ENCODE measurements at places on chromosomes 12 and 14.

DNA sequence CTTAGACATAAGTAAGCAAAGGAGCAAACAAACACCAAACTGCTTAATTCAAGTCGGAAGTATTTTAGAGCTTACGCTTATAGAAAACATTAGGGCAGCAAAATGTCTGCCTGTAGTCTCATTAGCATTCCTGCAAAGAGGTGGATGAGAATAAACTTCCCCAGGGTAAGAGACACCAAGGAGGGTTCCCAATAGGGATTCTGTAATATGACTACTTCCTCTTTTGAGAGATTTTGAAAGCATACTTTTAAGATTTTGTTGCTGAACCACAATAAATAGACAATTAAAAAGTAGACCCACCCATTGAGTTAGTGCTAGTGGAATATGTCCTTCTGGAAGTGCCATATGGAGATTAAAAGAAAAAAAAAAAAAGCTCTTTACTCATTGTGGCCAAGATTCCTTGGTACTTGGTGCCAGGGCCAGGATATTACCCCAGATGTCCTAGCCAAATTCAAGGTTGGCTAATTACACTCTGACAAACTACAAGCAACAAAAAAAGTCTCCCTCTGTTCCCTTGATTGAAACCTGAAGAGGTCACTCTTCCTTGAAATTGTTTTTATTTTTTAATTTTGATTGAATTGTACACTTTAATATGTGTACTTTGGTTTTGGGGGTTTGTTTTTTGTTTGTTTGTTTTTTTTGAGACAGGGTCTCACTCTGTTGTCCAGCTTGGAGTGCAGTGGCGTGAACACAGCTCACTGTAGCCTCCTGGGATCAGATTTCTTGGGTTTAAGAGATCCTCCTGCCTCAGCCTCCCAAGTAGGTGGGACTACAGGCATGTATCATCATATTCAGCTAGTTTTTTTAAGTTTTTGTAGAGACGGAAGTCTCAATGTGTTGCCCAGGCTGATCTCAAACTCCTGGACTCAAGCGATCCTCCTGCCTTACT, 8.7 kb downstream of the CLIP1 start:
- DNase-seq: no peak

DNA sequence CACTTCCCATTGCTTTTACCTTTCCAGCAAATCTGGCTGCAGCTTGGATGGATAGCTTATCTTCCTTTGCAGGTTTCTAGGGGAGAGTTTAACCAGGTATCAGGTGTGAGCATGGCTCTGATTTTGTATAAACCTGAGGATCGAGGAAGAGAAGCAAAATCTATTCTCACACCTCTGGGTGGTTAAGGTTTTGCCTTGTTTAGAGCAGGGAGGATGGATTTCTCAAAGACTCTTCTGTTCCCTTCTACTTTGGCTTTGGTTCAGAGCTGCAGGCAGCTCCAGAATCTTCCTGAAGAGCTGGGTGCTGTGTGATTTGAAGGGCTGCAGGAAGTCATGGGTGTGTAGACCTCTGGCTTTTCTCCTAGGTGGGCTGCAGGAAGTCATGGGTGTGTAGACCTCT, 1.7 kb downstream of the JDP2 start:
- no peak for DNase-seq

GRCh38 chr12:119399301-119399700, 64.8 kb downstream of the CCDC60 start:
- no peak for DNase-seq

DNA sequence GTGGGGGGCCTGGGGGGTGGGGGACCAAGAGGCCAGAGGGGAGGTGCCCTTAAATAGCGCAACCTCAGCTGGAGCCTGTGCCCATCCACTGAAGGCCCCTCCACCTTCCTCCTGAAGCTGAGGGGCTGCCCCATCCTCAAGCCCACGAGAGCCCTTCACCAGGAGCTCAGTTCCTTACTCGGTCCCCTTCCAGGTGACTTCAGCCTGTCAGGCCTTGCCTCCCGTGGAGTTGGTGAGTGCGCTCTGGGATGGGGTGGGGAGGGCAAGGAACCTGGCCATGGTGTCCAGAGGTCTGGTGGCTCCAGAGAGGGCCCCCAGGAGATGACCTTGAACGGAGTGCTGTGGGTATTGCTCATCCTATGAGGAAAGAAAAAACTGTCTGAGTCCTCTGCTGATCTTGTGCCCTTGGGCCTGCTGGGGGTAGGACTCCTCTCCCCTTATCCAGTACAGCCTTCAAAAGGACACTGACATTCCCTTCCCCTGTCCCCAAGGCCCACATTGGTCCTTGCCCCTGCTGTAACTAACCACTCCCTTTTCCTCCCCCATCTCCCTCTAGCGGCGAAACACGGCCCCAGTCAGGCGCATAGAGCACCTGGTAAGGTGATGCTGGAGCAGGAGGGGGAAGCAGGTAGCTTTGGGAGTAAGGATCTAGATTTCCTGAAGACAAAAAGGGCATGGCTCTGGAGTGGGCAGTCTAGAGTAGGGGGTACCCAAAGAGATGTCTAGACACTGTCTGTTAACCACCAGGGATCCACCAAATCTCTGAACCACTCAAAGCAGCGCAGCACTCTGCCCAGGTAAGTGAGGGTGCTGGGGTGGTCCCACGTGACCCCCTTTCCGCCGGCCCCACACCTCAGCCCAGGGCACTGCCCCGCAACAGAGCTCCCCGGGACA, 3.6 kb downstream of the TNS2 start:
- DNase-seq: peak; percentile 40

DNA sequence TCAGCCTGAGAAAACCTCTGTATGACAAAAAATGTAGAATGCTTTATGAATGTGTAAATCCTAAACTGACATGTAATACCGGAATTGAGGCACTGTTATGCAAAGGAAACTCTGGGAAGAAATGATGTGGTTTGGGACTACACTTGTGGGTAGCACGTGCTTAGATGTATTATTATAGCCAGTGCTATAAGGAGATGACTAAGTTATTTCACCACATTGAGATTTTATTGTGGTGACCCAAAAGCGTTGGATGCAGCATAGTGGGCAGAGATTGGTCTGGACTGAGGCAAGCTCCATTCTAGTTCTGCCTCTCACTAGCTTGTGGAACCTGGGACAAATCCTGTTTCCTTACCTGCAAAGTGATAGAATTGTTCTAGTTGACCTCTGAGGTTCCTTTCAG, 172.2 kb downstream of the SNAPC1 start:
- no peak for DNase-seq

DNA sequence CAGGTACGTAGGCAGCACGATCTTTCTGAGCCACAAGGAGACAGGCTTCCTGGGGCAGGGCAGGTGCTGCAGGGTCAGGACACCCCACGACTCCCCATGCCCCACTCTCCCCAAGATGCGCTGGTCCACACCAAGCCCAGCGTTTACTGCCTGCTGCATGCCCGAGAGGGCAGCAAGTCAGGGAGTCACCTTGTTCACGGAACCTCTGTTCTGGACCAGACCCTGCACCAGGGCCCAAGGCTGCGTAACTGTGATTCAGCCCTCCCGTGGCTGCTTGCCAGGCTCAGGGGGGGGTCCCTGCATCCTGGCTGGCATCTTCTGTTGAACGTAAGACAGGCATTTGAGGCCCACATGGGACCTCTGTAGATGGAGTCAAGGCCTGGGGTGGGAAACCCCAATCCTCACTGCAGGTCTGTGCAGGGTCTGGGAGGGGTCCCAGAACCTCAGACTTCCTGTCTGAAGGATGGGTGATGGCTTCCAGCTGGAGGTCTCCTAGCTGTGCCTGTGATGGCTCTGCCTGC, 228.6 kb upstream of the RTL1 start:
- DNase-seq: no peak

- DNase-seq: no peak
Observed at GRCh38 chr12:109385339-109386058, 37.8 kb downstream of the MYO1H start.

DNA sequence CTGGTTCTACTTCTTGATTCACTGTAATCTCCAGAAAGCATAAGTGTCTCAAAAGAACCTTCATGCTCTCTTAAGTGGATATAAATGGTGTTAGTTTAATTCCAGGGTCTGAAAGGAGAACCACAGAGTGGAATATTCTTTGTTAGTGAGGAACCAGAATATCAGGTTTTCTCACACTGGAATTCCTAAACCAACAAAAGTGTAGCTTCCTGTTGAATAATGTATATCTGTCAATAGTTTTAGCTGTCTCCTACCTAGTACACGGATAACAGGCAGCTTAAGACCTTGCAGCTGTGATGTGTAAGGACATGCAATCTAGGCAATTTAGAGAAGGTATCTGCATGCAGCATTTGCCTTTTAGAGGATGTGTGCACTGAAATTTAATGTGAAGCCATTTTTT, 24.0 kb downstream of the LRIG3 start:
- no peak for DNase-seq

DNA sequence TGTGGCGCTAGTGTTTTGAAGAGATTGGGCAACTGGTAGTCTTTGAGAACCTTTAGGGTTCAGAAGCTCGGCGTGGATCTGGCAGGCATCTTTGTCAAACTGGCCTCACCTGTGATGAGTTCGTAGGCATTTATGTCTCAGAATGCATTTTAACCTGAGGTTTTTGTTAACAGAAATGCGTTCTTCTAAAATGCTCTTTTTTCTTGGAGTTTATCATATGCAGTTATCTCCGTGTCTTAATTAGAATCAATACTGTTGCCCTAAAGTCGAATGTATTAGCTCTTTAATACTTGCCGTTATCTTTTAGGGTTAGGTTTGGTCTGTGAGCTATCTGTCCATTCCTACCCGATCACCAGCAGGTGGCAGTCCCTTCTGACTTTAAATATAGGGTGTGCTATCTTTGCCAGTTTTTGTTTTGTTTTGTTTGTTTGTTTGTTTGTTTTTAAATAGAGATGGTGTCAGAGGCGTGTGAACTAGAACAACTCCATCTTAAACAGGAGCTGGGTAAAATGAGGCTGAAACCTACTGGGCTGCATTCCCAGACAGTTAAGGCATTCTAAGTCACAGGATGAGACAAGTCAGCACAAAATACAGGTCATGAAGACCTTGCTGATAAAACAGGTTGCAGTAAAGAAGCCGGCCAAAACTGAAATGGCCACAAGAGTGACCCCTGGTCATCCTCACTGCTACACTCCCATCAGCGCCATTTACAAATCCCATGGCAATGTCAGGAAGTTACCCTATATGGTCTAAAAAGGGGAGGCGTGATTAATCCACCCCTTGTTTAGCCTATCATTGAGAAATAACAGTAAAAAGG, 1.4 kb downstream of the ATF1 start:
- DNase-seq: peak; percentile 8

DNA sequence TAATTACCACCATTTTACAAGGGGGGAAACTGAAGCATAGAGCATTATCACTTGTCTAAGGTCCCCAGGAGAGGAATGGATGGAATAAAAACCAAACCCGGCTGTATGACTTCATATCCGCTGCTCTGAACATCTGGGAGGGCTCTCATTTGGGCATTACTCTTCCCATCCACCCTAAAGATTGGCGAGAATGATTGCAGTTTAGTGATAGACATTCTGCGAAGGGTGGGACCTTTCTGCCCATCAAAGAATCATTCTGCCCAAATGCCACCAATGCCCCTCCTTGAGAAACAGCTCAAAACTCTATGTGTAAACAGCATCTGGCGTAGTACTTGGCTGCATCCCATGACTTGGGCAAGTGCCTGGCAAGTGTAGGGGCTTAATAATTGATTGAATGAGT, 11.6 kb downstream of the CHST11 start:
- no peak for DNase-seq

DNA sequence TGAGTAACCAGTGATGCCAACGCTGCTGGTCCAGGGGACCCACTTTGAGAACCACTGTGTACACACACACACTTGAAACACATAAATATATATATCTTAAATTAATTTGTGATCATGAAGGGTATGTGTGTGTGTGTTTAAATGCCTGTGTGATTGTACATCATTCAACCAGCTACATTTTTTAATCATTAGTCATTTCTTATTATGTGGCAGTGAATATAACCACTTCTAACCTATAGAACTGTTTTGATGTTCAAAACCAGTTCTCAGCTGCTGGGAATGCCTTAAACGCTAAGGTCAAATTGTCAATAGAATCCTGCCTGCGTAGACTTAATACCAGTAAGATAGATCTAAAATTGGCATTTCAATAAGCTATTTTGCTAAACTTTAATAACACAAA, 330.0 kb downstream of the SYT1 start:
- no peak for DNase-seq

DNA sequence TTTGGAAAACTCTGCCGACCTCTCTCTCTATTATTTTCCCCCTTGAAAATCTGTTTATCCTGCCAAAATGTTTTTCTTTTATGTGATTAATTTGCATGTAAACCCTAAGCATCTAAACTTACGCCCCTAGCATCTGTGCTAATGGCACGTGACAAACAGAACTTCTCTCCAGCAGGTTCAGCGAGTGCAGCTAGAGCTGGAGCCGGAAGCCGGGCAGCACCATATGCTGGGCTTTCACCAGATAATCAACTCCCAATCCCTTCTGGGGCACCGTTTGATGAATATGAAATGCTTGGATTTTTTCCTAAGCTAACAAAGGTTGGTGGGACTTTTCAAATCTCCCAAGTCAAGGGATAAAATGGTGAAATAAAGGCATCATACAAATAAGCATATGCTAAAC, 667.5 kb upstream of the TMEM132C start:
- DNase-seq: no peak

DNA sequence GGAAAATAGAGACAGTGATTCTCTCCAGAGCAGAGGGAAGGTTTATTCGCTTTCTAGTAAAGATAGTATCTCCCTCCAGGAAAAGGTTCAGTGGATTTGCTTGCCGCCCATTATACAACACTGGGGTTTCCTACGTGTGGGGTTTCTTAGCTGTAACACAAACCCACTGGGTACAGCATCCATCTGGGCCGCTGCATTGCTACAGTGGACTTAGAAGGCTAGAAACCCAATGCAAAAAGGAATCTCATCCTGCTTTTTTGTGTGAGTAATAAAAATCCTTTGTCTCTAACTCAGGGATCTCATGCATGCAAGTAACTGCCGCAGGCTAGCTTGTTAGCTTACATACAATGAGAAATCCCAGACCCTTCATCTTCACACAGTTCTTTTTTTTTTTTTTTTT, 67.1 kb upstream of the BCL2L14 start:
- DNase-seq: no peak

DNA sequence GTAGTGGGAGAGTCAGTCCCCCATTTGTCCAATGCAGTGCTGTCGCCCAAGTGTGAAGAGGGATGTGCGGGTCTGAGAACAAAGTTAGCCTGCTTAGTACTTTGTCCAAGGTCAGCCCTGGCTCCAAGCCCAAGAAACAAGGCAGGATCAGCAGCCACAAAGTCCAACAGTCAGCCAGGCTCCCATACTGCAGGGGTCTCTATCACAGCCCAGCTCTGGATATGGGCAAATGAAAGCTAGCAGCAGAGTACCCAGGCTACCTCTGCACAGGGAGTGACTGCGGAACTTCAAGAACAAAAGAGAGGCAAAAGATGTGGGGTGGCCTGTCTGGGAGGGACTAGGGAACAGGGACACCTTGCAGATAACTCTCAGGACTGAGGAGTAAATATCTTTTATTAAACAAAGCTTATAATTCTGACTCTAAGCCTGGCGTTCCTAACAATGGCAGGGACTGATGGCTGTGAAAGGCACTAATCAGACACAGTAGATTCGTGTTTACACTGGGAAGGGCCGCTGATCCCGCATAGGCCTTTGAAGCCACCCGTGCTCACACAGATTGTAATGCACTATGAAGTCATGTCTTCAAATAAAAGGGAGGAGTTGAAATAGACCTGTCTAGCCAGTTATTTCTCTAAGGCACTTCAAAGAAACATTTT, 91.0 kb upstream of the EEA1 start:
- no peak for DNase-seq
